ENCODE measurements at places on chromosomes 7 and 10. TPM values are rescaled to one million over a fixed set of nuclear protein-coding genes. Genes with fewer than 3 reads are reported as not detected.

DNA sequence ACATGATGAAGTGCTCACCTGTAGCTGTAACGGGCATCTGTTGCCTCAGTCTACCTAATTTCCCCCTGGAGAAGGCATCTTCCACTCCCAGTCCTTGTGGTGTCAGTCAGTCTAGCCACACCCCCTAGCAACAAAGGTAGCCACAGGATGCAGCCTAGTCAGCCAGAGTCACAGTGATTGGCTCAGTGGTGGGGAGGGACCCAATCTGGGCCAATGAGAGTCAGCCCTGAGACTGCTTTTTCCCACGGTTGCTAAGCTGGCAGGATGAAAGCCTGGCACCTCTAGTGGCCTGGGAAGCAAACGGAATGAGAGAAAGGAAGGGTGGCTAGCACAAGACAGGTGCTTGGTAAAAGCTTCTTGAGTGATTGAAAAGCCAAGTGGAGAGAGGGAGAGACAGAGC is 118.6 kb downstream of the SH3PXD2A start:
- DNase-seq = no peak

- DNase-seq = no peak
Measured at GRCh38 chr10:73923935-73924598, 13.1 kb downstream of the PLAU start.

DNA sequence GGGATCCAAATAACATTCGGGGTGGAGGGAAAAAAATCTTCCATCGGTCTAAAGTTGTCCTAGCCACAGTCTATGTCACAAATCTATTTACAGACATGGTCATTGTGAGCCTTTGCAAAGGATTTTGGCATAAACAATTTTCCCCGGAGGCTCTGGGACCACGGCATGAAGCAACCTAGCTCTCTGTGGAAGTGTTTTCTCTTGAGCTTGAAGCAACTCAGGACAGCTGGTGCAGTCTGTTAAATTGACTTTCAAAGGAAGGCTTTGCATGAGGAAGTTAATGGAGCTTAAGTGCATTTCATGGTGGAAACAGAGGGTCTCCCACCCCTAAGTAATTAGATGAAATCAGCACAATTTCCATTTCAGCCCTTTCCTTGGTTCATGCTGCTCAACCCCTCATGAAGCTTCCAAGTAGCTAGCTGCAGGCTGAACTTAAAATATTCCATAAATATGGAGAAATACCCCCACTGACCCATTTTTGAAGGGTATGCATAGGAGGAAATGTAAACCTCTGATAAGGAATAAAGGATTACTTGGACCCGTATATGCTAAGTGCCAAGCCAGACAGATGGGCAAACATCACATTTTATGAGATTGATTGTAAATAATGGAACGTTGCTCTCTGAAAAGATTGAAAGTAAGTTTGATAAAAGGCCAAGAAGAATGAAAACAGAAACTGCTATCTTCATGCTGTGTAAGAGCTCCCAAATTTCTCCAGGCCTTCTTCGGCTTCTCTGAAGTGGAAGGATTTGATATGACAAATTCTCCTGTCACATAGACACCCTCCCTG is 39.9 kb downstream of the CCDC3 start:
- no peak for DNase-seq

OR13A1 gene
- not detected for total RNA-seq

Data from pancreas (tissue), 10 donors.